Heart right ventricle (tissue), 16 donors: ENCODE measurements at places on chromosomes 4 and X. TPM values are rescaled to one million over a fixed set of nuclear protein-coding genes. Genes with fewer than 3 reads are reported as not detected.

The TAB3 gene
- 13.9 TPM for total RNA-seq

The BEX1 gene
- 2.0 TPM for total RNA-seq

The CXorf49 gene
- total RNA-seq: not detected

The STBD1 gene
- total RNA-seq: 31.1 TPM

The MAML3 gene
- 3.0 TPM for total RNA-seq

The SPOCK3 gene
- total RNA-seq: not detected

The LONRF3 gene
- total RNA-seq: 6.1 TPM

The MAGEC2 gene
- total RNA-seq: not detected

The LIMCH1 gene
- 242 TPM for total RNA-seq

The ANKRD50 gene
- total RNA-seq: 6.7 TPM

The NEIL3 gene
- not detected for total RNA-seq

The TCP11X2 gene
- not detected for total RNA-seq

The DDX53 gene
- not detected for total RNA-seq

The RNF128 gene
- total RNA-seq: 0.08 TPM

The DCAF16 gene
- 20.0 TPM for total RNA-seq

The IL13RA2 gene
- total RNA-seq: not detected

- DNase-seq: no peak
These were observed 141.2 kb downstream of the NDST3 start for GRCh38 chr4:118175506-118175905.

DNA sequence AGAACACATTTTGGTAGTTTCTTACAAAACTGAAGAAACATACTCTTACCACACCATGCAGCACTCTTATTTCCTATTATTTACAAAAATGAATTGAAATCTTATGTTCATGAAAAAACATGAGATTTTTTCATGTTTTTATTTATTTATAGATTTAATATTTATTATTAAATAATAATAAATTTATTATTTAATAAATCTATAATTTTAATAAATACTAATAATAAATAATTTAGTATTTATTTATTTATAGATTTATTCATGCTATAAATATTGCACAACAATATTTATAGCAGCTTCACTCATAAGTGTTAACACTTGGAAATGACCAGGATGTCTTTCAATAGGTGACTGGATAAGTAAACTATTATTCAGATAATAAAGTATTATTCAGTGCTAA lies 91.6 kb upstream of the CPXCR1 start:
- no peak for DNase-seq

DNA sequence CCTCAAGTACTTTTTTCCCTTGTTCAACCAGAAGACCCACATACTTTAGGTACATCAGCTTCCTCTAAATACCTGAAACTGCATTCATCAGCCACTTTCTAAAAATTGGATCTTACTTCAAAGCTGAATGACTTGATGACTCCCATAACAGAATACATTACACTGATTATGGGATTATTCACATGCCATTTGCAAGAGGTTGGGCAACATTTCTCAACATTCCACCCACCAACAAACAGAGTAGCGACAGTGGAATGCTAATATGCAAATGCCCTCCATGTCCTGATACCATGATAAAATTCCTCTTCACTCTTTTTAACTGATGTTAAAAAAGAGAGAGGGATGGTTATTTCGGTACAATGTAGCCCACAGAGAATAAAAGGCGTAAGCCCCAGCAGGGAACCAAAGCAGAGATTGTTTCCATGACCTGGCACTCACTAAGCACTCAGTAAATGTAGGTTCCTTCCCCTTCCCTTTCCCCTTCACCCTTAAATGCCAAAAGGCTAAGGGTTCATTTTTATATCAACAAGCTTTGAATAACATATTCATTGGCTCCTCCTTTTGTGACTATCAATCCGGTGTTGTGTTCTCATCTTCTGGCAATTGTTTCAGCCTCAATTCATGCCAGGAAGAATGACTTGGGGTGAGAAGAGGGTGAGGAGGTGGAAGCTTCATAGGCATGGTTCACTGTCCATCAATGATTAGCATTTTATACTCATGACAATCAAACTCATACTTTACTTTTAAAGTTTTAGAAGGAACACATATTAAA lies 317.2 kb downstream of the DHX15 start:
- no peak for DNase-seq

- no peak for DNase-seq
These were observed 132.1 kb upstream of the RAPGEF2 start for GRCh38 chr4:158970812-158971211.

DNA sequence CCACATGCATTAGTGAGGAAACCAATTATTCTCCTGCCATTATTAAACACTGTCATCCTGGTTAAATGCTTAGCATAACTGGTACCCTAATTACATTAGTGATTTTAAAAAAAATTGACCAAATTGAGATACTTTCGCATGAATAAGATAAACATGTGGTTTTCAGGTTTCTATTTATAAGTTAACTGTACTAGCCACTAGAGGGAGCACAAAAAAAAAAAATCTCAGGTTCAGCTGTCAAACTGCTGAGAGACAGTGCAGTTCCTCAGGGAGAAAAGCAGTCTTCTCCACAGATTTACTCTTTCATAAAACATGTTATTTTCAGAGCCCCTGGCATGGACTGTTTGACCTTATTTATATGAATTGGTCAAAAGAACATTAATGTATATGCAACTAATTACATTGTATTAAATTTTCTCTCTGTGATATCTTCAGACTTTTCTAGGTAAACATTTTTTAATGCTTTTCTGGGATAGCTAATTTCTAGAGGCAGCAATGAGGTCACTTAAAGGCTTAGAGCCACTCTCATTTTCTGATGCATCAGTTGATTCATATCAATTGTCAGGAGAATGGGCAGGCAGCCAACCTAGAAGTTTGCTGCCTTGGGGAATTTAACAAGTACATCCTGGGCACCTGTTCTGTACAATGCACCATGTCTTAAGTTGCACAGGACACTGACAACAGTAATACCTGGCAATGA lies 167.5 kb downstream of the CDS1 start:
- DNase-seq: no peak

GRCh38 chr4:153722036-153722435 lies 37.8 kb downstream of the RNF175 start:
- DNase-seq: no peak

- no peak for DNase-seq
These were observed 2.3 kb upstream of the SLC26A1 start for GRCh38 chr4:995311-996026.

DNA sequence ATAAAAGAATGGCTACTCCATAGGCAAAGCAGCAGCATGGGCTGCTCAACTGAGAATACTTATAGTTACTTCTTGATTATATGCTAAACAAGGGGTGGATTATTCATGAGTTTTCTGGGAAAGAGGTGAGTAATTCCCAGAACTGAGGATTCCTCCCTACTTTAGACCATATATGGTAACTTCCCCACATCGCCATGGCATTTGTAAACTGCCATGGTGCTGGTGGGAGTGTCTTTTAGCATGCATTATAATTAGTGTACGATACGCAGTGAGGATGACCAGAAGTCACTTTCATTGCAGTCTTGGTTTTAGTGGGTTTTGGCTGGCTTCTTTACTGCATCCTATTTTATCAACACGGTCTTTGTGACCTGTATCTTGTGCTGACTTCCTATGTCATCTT lies 141.5 kb downstream of the MAGEB17 start:
- no peak for DNase-seq

- DNase-seq: no peak
These were observed 393.0 kb upstream of the GNPDA2 start for GRCh38 chr4:45119376-45119775.

DNA sequence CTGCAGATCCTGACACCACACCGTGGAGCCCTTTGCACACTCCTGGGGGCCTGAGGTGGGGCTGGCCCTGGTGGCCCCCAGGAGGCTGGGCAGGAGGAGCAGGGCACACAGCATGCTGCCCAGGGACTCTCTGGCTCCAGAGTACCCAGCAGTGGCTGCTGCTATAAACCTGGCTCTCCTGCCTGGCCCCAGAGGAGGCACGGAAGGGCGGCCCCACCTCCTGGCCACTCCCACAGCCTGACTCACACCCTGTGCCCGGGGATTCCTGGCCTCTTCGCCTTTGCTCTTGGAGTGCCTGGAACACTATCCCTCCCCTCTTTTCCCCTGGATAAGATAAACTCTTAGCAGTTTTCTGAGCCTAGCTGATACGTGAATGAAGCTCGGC lies at the start of gene PSAPL1:
PSAPL1 (minus strand) TSS at position 165 of the 385 bp plus-strand sequence; CDS start at position 114, 51 bp downstream.
- DNase-seq: peak; percentile 21

- DNase-seq: no peak
These were observed 175.0 kb upstream of the BCOR start for GRCh38 chrX:40272776-40273175.

GRCh38 chr4:99696801-99697200 lies 39.2 kb upstream of the C4orf54 start:
- no peak for DNase-seq

- DNase-seq: no peak
These were observed 639.5 kb upstream of the AADAT start for GRCh38 chr4:170729236-170729635.

GRCh38 chrX:133670383-133670782 lies 255.1 kb upstream of the GPC4 start:
- DNase-seq: no peak

DNA sequence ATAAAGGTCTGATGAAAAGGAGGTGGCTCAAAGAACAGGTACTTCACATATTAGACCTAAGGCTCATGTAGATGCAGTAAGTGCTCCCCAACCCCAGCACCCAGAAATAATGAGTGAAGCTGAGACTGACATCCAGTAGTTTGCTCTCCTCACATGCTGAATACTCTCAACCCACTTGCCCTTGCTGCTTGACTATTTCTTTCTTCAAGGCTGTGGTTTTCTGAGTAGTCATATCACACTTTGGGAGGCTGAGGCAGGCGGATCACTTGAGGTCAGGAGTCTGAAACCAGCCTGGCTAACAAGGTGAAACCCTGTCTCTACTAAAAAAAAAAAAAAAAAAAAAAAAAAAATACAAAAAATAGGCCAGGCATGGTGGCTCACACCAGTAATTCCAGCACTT lies 51.5 kb upstream of the PRPS1 start:
- no peak for DNase-seq

DNA sequence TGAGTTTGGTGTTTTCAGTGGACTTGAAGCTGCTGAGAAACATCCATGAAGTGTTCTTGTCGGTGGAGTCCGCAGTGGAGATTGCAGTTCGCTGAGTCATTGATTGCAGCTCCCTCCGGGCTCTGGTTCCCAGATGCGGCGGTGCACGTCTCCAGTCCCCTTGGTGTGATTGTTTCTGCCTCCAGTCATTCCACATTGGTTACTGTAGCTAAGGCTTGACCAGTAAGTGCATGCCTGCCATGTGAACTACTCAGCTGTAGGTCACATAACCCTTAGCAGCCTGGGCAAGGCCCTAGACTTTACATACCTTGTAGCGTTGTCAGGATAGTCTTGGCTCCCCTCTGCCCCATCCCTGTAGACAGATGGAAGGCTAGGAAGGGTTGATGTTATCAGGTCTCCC lies 53.8 kb upstream of the CLCN4 start:
- DNase-seq: no peak

- no peak for DNase-seq
These were observed 10.8 kb downstream of the ADH1B start for GRCh38 chr4:99310389-99310788.

DNA sequence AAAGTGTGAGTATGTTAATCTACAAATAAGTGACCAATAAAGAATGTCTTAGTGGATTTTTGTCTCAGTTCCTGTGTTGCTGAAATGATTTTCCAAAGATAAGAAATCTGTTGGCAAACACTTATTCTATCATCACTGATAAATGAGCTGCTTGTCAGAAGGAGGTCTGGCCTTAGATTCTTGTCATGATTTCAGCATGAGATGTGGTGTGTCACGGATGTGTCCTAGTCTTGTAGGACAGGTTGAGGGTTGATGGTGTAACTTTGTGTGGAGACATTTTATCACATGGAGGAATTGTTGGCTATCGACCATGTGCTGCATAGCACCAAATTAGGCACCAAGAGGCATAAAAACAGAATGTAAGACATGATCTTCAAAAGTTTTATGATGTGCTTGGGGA lies 31.8 kb upstream of the LIMCH1 start:
- DNase-seq: no peak

GRCh38 chrX:140439476-140439875 lies 65.4 kb downstream of the SOX3 start:
- DNase-seq: peak; percentile 12

- no peak for DNase-seq
These were observed 125.4 kb downstream of the RASL11B start for GRCh38 chr4:52987392-52988056.

GRCh38 chr4:183552274-183553146 lies 47.7 kb downstream of the ING2 start:
- no peak for DNase-seq

DNA sequence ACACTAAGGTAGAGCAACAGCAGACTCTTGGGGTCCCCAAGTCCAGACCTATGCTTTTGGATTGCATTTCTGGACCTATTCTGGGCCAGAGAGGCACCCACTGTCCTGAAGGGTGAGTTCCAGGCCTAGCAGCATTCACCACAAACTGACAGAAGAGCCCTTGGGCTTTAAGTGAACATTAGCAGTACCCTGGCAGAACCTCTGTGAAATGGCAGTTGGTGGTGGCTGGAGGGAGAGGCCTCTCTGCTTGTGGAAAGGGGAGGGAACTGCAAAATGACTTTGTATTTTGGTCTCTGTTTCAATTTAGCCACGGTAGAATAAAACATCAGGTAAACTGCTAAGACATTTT lies 1211.9 kb downstream of the PCDH18 start:
- no peak for DNase-seq

DNA sequence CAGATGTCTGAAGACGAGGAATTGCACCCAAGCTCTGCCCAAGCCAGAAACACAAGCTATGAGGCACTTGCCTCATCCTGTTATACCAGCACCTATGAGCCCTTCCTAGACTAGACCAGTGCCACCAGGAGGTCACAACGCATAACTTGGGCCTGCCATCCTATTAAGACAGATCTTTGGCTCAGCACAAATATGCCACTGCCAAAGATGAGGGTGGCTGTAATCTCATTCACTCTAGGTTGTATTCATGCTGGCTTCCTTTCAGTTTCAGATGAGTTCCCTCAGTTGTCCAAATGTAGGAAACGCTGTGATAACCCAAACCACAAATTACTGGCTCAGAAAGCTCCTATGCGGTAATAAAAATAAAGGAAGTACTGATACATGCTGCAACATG lies 76.5 kb upstream of the CITED1 start:
- DNase-seq: peak; percentile 23

DNA sequence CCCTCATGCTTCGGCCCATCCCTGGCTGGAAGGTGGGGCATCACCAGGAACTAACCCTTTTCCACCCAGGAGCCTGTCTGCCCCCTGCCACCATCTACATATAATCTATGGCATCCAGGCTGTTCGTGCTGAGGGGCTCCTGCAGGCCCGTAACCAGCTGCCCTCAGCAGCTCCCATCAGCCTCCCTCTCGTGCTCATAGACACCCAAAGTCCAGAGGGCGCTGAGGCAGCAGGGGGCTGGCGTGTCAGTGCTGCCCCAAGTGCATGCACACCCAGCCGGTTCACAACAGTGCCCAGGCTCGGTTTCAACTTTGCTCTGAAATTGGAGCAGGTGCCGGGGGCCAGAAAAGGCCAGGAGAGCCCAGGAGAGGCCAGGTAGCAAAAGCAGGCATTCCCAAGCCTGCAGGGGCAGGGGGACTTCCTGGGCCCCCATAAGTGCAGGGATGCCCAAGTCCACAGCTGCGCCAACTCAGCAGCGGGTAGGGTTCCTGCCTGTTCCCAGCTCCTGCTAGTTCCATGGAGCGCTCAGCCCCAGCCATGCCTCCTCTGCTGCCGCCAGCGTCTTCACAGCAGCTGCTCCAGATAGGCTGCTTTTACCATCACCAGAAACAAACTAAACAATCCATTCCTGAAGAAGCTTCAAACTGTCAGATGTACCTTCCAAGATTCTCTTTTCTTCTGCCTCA lies 558.2 kb upstream of the GNPDA2 start:
- DNase-seq: no peak
